ENCODE measurements at places on chromosomes 13 and 19.

DNA sequence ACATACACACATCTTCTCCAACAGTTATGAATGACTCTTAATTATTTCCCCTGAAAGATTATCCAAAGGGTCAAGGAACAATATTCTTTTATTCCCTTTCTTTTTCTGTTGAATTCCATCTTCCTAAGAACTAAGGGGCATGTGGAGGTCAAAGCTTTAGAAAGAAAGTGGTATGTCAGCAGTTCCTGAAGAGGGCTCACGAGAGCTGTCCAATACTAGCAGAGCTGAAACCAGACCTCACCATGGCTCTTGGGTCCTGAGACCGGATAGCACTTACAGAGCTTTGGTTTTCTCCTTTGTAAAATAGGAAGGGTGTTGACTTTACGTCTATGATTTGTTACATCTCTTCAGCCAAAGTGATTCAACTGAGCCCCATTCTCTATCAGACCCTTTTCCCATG lies 109.8 kb upstream of the FREM2 start:
- DNase-seq, result no peak

DNA sequence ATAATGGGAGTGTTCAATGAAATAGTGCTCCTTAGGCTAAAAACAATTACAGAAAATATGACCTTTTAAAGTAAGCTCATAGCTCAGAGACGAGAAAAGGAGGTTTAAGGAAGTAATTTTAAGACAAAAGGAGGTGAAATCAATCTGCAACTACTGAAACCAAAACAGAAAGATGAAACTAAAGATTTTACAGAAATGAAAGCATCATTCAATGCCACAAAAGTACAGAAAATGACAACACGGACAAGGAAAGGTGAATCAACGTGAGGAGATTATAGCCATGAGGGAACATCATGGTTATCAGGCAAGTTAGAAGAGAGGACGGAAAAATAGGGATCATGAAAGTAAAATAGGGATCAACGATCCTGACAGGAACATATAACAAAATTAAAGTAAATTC lies 745.2 kb downstream of the PCDH17 start:
- DNase-seq, result no peak

DNA sequence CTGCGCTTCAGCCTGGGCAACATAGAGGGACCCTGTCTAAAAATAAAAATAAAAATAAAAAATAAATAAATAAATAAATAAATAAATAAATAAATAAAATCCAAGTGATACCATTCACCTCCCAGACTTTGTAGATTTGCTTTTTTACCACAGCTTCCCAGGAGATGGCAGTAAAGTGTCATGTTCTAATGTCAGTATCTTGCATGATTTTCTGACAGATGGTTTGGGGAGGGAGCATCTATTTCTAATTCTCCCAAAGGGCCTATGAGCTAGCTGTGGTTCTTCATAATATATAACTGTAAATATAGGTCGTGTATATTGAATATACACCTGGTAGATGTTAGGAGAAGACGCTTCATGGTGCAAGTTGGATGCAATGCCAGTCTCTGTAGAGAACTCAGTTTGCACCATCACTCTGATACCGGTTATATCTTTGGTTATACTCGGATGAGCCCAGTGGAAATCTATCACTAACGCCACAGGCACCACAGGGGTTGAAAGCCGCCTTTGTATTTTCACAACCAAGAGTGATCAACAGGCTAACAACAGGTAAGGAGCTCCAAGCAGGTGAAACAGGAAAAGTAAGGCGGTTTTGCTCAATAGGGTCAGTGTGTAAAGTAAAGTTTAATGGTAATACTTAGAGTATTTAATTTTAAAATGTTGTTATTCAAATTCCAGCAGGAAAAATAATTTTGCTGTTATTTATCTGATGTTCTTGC lies 13.9 kb downstream of the APLP1 start:
- DNase-seq, result peak; percentile 71

- peak; percentile 4 for DNase-seq
These were observed at the start of gene TDRD3 for GRCh38 chr13:60396783-60397703. TSS of gene TDRD3 (plus strand) at chr13:60397220. CDS start at chr13:60397365, 145 bp downstream.

- DNase-seq, result no peak
These were observed 6.8 kb upstream of the KBTBD6 start for GRCh38 chr13:41139296-41139966.

GRCh38 chr13:50468849-50469669 lies 374.4 kb downstream of the DLEU7 start:
- no peak for DNase-seq

DNA sequence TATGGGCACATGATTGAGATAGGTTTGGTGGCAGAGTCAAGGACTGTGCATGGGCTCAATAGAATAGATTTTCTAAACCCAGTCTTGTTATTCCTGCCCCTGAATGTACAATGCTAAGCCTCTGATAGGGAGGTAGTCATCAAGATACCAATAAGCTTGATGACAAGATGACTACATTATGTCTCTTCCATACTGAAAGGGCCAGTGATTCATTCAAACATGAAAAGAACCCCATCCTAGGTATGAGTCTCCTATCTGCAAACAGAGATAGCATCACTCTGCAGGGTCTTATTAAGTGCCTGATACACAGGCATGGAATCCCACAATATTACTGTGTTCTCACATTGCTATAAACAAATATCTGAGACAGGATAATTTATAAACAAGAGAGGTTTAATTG lies 40.3 kb upstream of the UFM1 start:
- DNase-seq, result no peak

- DNase-seq, result no peak
These were observed 42.7 kb downstream of the UTP14C start for GRCh38 chr13:52067237-52067636.

DNA sequence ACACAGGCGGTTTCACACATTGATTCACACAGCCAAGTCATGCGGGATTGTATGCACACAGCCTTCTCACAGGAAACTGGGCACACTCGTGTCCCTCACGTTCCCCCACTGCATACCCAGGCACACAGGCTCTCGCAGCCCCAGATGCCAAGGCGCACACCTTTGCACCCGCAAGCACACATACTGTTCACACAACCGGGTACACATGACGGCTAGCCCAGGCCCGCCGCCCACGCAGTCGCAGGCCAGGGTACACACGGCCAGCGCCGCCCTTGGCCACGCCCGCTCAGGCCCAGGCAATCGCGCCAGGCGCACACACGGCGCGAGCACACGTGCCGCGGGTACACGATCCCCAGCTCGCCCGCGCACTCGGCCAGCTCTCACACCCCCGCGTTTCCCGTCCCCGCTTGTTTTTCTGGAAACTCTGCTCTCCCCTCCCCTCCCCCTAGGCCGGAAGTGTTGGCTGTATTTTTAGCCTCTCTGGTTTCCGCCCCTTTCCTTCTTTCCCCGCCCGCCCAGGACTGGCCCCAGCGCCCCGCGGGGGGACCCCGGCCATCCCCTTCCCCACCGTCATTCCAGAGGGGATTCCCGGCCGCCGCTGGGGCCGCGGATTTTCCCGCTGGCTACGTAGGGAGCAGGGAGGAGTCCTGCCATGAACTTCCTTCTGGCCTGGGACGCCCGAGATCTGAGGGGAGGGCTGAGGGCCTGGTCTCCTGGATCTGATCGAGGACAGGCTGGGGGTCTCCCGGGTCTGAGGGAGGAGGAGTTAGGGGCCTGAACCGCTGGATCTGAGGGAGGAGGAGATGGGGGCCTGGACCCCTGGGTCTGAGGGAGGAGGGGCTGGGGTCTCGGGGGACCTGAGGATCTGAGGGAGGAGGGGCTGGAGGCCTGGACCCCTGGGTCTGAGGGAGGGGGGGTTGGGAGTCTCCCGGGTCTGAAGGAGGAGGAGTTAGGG lies 4.0 kb upstream of the ZFP36 start:
- DNase-seq, result peak; percentile 15

- DNase-seq, result no peak
These were observed 5.7 kb upstream of the DIAPH3 start for GRCh38 chr13:60169239-60170031.

Data from NCI-H446 (cell line).